ENCODE measurements at places on chromosomes 16 and 17.
A peak's percentile ranks its signal among the peaks of the same experiment; 100 is the strongest.

DNA sequence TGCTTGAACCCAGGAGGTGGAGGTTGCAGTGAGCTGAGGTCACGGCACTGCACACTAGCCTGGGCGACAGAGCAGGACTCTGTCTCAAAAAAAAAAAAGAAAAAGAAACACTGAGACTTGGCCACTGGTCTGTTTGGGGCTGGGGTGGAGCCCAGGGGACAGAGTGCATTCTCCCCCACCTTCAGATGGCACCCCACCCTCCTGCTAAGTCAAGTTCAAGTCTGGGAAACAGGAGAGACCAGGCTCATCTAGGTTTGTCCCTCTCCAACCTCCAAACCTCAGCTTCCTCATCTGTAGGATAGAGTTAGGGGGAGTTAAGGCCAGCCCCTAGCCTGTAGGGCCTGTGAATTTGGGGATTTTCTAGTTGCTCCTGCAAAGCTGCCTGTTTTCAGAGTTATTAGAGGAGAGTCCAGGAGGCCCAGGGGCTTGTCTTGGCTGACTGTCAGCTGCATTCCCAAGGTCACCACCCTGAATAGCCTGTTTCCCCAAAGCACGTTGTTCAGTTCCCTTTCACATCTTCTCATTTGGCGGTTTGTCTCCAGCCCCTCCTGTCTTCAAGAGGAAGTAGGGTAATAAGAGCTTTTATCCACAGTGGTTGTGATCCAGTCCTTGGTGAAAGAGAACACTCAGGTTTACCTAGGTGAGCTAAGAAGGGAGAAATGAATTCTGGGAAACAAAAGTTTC is 2.2 kb downstream of the MT3 start:
- no peak for ATAC-seq

DNA sequence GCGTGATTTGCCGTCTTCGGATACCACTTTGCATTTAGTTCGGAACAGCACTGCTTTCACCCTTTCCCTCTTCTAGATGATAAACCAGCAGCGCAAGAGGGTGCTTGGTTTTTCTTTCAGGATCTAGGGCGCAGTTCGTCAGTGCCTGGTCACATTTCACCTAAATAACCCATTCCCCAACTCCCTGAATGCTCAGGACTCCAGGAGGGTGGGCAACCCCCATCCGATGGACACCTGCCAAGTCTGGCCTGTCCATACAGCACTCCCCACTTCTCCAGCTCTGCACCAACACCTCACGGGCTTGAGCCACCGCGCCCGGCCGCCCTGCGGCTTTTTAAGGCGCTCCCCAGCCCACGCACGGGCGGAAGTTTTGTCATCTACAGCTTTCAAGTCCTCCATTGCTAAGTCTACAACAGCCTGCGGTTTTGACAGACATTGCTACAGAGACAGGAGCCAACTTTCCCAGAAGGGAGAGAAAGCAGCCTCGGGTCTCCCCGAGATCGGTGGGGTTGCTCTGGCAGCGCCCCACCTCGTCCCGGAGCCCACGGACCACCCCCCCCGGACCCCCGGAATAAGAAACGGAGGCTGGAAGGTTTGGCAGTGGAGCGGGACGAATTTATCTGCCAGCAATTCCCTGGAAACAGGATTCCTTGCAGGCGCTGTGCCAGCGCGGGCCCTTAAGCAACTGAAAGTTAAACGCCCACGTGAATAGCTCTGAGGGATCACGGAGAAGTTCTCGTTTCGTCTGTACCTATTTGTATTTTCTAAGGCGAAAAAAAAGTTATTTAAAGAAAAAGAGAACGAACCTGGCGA is 38.6 kb upstream of the SLFN13 start:
- peak; percentile 83 for ATAC-seq

DNA sequence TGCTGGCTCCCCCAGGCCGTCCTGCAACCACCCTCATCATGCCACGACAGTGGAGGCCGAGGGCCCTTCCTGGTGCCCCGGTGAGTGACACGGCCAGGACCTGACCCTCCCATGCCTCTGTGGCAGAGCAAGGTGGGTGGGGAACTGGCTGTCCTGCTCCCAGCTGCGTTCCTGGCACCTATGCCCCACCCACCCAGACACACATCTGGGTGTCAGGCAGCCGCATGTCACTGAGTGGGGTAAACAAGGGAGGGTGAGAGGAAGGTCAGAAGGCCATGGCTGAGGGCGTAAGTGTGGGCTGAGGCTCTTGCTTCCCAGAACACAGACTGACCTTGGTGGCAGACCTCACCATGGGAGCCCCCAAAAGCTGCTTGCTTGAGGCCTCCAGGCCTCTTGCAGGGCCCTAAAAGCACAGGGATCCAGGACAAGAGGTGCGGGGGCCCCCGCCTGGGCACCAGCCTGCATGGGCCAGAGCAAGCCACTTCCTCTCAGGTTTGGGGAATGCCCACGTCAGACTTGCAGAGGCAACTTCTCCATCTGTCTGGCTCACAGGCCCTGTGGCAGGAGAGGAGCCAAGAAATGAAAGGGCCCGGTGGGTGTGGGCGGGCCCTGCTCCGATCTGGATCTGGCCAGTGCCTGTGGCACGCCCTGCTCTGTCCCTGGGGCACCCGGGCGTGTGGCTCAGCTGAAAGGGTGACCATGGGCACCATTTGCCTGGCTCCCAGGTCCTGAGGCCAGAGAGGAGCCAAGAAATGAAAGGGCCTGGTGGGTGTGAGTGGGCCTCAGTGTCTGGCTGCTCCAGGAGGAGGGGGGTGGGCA is 3.9 kb upstream of the CCDC57 start:
- ATAC-seq, result peak; percentile 83

- no peak for ATAC-seq
These were observed at the start of gene CD300LB for GRCh38 chr17:74531231-74531761. TSS of gene CD300LB (minus strand) at chr17:74531475. CDS start at chr17:74531350, 125 bp downstream.

DNA sequence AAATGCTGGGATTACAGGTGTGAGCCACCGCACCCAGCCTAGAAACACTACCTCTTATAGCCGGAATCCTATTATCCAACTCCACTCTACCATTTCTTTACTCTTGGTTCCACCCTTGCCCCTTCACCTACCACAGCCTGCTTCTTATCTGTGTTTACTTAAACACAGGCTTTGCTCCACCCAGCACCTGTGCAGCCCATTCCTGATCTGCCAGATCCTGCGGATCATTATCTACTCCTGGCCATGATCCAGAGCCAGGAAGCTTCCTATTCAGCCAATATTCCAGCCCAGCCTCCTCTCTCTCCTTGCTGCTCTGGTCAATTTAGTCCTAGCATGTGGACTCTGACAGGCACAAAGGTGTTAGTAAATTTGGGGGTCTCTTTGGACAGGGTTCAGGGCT is 98.8 kb upstream of the MED13 start:
- ATAC-seq, result no peak

DNA sequence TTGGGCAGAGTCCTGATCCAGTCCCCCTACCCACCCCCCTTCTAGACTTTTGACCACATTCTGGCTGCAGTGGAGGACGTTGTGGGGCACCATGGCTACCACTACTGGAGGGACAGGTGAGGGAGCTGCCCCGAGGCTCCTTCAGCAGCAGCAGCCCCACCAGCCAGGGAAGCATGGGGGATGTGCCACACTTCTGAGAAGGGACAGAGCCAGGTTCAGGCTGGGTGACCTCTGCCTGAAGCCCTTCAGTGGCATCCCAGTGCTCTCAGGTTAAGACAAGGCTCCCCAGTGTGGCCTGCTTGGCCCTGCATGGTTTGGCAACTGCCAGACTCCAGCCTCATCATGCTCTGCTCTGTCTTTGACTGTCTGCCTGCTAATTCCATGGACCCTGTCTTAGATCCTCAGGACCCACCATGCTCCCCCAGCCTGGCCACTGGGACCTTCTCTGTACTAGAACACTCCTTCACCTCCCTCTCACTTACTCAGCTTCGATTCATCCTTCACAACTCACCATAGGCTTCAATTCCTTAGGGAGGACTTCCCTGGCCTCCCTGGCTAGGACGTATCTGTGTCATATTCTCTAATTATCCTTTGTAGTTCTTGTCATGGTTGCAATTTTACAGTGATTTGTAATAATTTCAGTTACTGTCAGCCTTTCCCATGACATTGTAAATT is 8.8 kb downstream of the SLC9A5 start:
- ATAC-seq, result no peak

DNA sequence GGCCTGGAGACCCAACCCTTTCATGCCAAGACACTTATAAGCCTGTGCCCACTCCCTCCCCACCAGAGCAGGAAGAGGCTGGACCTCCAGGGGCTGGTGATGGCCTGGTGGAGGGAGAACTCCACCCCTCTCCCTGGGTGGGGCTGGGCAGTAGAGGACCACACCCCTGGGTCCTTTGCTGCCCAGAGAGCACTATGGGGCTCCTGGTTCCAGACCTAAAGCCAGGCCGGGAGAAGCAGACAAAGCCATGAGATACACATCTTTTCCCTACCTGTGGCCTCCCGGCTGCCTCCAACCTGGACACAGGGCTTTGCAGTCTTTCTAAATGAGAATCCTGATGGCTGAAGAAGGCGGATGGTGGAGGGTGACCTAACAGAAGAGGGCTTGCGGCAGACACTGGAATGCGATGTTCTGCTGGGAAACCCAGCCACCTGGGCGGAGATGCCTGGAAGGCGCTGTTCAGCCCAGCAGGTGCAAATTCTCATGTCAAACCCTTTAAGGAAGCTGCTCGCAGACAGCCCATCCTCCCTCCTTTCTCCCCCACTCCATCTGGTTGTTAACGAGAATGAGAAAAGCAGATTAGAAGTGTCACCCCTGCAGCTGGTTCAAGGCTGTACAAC is 43.9 kb upstream of the KIFC3 start:
- ATAC-seq, result no peak

DNA sequence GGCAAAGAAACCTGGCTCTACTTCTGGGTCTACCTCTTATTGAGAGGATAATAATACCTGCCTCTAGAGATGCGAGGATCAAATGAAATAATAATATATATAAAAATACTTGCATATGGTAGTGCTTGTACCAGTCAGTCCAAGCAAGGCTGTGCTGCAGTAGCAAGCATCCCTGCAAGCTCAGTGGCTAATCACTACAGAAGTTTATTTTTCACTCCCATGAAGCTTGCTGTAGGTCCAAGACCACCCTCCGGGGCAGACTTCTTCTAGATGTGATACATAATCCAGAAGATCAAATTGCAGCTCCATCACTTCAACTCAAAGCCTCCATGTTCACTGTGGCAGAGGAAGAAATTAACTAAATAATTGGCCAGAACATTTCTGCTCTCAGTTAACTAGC is 48.9 kb upstream of the NKD1 start:
- no peak for ATAC-seq

DNA sequence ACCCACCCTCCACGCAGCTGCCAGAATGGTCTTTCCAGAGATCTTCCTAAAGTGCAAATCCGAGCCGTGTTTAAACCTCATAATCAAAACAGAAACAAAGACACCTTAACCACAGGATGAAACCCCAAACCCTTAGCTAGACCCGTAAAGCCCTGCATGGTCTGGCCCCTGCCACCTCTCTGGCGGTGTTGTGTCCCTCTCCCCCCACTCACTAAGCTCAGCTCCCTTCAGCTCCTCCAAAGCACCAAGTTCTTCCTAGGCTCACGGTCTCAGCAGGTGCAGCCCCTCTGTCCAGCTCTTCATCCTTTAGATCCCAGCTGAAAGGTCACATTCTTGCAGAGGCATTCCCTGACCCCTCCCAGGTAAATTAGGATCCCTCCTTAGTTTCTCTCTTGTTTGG is 4.4 kb upstream of the NXPH3 start:
- ATAC-seq, result no peak

GRCh38 chr17:13200671-13201070 is 182.8 kb upstream of the ELAC2 start:
- ATAC-seq, result no peak

GRCh38 chr16:67091906-67092566 is 17.7 kb upstream of the PHAF1 start:
- peak; percentile 89 for ATAC-seq

DNA sequence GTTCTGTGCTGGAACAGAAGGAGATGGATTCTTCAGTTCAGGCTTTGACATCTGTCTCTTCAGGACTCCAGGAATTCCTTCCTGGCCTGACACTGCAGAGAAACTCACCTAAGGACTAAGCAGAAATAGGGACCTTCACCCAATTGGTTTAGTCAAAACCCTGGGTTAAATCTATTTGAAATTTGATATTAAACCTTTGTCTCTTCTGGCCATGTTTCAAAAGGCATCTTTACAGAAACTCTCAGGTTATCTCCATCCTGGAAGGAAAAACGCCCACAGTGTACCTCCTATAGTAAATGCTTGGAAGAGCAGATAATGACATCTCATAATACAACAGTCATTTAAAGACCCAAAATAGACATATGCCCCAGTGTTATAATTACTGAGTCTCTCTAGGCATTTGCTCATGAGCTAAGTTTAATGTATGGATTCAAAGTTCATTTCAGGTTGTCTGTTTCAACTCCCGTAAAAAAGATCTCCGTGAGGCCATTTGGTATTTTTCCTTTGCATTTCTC is 5.6 kb upstream of the HOXB4 start:
- no peak for ATAC-seq

DNA sequence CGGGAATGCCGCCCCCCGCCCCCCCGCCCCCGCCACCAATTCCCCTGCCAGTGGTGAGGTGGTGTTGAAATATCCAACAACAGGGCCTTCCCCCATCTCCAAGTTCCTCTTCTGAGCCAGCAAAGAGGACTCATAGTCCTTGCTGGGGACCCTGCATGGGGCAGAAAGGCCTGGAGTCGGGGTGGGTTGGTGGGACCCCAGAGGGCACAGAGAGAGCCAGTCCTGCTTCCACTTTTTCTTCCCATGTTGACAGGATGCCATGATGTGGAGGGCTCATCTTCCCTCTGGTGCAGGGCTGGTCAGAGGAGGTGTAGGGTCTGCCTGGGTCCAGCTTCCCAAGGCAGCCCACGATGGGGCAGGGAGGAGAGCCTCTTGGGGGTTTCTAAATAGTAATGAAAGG is 49.0 kb upstream of the PIK3R6 start:
- ATAC-seq, result no peak

GRCh38 chr16:48497932-48498768 is 111.8 kb downstream of the N4BP1 start:
- no peak for ATAC-seq

DNA sequence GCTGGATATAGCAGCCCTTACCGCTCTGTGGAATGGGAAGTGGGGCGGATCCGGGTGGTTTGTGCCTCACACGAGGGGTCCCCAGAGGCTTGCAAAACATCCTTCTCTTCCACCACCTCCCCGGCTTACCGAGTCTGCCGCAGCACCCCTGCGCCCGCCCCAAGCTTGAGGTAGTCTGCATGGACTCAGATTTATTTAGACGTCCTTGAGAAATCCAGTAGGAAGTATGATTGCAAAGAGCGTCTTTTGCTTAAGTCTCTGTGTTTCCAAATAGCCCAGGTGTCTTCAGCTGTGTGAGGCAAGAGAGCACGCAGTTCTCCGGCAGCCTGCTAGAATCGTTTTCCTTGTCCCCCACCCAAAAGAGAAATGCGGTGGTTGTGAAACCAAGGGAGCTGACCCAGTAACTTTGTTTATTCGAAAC is 2.4 kb downstream of the KIAA0513 start:
- no peak for ATAC-seq

Data from activated T-helper 17 cell treated with anti-CD3 and anti-CD28 coated beads, Interleukin-2, amount 50 U/mL, for 72 hours (primary cell).